Lower leg skin (tissue), 4 donors: ENCODE measurements at places on chromosomes 6 and 20. TPM values are rescaled to one million over a fixed set of nuclear protein-coding genes. Genes with fewer than 3 reads are reported as not detected.

DNA sequence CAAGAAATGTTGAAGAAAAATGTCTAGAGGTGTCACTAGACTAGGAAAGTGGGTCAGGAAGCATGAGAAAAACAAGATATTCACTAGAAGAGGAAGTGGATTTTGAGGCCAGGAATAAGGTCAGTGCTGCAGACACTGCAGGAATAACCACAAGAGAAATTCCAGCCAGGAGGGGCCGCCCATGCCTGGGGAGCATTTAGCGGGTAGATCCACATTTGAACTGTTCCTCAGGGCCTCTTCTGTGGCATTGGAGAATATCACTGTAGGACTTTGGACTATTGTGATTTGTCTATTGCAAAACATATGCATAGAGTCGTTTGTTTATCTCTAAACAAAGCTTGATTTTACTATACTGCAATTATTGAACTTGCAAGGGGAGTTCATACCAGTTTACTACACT lies 49.6 kb upstream of the CCDC28A start:
- no peak for DNase-seq

The SLC25A27 gene
- 17.0 TPM for total RNA-seq

DNA sequence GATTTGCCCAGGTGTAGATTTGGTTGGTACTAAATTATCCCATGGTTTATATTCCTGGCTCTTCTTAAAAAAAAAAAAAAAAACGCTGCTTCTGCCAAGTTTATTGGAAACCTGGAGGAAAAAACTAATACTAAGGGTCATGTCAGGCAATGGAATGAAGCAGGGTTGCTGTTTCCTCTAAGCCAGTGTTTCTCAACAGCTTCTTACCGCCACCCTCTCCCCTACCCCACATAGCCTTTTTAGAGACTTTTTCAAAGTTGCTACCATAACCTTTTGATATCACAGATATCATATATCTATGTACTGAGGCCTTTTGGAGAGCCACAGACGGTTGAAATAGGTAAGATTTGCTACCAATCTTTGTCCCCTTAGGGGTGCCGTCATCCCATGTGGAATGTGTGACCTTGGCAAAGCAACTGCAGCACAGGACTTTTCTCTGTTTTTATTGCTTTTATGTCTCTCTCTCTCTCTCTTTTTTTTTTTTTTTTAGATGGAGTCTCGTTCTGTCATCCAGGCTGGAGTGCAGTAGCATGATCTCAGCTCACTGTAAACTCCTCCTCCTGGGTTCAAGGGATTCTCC lies 35.0 kb downstream of the SYTL3 start:
- no peak for DNase-seq

- DNase-seq: no peak
These were observed 5.2 kb downstream of the SYTL3 start for GRCh38 chr6:158654960-158655489.

GRCh38 chr6:169425628-169426370 lies 172.2 kb upstream of the THBS2 start:
- DNase-seq: no peak

GRCh38 chr6:128827675-128828464 lies 55.1 kb upstream of the LAMA2 start:
- no peak for DNase-seq

- DNase-seq: peak; percentile 99
These were observed at the start of gene TBCC for GRCh38 chr6:42745640-42746462. TSS of gene TBCC (minus strand) at chr6:42746103. CDS start at chr6:42746073, 30 bp downstream.

GRCh38 chr6:113859349-113860180 lies 2.4 kb downstream of the MARCKS start:
- no peak for DNase-seq

The EPB41L2 gene
- total RNA-seq: 17.7 TPM

The LAMA2 gene
- 24.0 TPM for total RNA-seq

DNA sequence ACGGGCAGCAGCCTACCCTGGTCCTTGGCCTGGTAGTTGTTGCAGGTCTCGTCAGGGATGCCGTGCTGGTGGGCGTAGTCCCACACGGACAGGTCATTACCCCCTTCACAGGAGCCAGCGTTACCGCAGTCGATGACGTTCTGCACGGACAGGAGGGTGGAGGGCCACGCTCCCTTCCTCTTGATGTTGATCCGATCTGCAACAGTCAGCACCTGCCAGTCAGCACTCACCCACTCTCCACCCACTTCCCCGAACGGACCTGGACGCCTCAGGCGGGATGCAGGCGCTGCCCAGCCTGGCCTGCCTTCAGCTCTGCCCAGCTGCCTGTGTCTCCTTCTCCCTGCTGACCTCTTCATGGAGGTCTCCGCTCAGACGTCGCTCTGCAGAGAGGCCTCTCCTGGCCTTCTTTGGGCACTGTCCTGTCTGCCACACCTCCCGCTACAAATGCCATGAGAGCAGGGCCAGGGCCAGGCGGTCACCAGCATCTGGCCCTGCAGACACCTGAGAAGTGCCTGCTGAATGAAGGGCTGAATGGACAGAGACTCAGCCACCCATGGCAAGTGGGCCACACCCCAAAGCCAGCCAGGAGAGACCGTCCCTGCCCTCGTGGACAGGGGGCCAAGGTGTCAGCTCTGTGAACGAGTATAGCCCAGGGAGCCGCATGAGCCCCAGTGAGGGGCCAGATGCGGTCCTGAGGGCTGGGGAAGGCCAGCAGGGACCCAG lies 5.4 kb downstream of the CTSZ start:
- DNase-seq: no peak

- DNase-seq: no peak
These were observed 190.2 kb downstream of the COL9A1 start for GRCh38 chr6:70112716-70113115.

The ADTRP gene
- 30.1 TPM for total RNA-seq

The WFDC5 gene
- 533 TPM for total RNA-seq

GRCh38 chr6:132526461-132526860 lies 11.6 kb upstream of the TAAR9 start:
- no peak for DNase-seq

GRCh38 chr6:146545581-146545980 lies 1.9 kb downstream of the RAB32 start:
- DNase-seq: no peak

- DNase-seq: no peak
These were observed 22.4 kb downstream of the SYNJ2 start for GRCh38 chr6:158003910-158004700.

GRCh38 chr6:9521152-9521530 lies 893.7 kb downstream of the TFAP2A start:
- no peak for DNase-seq

DNA sequence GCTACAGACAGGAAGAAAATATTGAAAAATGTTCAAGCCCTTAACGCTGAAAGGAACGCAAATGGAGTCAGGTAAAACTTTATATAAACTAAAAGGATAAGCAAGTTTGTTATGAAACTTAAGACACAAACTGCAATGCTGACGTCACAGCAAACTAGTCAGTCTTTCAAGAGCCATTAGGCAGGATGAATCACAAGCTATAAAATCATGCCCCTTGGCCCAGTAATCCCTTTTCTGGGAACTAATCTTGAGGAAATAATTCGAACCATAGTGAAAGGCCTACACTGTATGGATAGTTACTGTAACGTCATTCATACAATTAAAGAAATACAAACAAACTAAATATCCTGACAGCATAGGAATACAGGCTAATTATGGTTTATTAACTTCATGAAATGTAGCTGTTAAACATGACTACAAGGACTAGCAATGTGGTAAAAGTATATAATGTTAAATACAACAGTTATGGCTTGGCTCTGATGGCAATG lies 42.7 kb upstream of the HINT3 start:
- DNase-seq: peak; percentile 36

GRCh38 chr6:168148231-168148849 lies 69.3 kb upstream of the FRMD1 start:
- DNase-seq: peak; percentile 42

- DNase-seq: no peak
These were observed 519 bp downstream of the MTRF1L start for GRCh38 chr6:153001767-153002612.

DNA sequence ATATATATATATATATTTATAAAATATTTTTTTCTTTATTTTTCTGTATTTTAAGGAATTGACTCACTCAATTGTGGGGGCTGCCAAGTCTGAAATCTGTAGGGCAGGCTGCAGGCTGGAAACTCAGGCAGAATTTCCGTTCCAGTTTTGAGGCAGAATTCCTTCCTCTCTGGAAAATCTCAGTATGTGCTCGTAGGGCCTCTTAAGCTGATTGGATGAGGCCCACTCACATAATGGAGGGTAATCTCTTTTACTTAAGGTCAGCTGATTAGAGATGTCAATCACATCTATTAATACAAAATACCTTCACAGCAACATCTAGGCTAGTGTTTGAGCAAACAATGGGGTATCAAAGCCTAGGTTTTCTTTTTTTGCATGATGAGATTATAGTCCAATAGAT lies 244.7 kb upstream of the RNF24 start:
- DNase-seq: no peak

The TFAP2A gene
- total RNA-seq: 63.5 TPM

DNA sequence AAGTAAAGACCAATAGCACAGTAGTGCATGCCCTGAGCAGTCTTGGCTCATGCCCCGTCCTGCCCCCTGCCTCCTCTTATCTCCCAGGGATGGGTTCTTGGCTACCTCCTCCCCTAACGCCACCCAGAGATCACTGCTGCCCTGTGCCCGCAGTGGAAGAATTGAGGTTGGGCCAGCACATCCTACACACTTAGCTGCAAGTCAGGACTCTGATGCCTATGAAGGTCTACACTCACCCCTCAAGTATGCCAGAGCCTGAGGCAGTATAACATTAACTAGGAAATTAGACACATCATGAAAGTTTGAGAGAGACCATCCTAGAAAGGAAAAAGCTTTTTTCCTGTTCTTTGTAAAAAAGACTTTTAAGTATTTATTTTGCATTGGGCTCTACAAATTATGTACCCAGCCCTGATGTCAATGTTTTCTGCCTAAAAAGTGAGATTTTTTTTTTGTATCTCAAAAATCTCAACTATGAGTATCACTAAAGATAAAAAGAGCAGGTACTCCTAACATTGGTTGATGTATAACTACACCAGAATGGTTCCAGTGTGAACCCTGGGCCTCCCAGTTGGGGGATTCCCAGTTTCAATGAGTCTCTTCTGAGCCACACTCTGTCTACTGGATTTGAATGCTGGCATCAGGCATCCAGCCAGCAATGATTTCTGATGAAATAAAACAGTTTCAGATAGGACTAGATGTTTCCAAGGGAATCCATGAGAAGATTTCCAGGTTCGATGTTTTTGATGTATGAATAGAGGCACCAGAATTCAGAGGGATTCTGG lies 115.4 kb downstream of the ISM1 start:
- no peak for DNase-seq

The NR2E1 gene
- total RNA-seq: not detected

DNA sequence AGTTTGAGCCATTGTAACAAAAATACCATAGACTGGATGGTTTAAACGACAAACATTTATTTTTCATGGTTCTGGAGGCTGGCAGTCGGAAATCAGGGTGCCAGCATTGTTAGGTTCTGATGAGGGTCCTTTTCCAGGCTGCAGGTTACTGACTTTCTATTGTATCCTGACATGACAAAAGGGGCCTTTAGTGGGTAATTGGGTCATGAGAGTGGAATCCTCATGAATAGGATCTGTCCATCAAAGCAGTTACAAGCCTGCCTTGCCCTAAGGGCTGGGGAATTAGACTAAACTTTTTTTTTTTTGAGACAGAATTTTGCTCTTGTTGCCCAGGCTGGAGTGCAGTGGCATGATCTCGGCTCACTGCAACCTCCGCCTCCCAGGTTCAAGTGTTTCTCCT lies 347.9 kb upstream of the TSHZ2 start:
- DNase-seq: no peak

DNA sequence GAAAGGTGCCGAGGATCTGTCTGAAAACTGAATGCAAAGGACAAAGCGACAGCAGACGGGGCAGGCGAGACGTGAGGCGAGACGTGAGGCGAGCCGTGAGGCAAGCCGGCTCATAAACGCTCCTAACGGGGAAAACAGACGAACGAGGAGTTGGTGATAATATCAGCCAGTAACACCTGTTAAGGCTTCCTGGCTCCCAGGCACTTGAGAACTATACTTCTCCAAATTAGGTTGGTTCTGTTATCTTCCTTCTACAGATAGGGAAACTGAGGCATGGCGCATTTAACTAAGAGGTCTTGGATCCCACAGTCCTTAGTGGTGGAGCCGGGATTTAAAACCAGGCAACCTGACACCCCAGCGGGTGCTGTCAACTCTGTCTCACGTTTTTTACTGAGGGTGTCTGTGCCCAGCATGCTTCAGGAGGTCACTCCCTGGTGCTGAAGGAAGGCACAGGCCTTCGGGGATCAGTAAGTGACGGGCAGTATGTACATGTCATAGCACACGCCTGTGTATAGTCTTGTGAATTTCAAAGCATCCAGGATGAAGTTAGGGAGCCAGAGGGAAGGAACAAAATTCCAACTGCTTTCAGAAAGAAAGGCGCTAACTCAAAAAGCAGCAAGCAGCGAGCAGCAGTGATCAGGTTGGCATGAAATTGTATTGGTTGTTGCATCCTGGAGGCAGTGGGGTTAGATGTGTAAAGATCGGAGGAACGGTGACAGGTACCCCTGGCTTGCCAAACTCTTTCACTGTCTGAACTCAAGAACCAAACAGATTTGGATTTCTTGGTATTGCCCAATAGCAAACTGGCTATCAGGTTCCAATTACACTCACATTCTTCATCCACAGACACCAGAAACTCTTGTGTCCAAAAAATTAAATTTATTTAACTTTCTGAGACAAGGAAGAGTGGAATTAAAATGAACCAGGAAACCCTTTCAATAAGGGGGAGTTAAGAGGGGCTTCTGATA lies 318.7 kb downstream of the THBS2 start:
- peak; percentile 56 for DNase-seq

The ECT2L gene
- 0.08 TPM for total RNA-seq

GRCh38 chr6:71459162-71459561 lies 170.6 kb downstream of the OGFRL1 start:
- no peak for DNase-seq

DNA sequence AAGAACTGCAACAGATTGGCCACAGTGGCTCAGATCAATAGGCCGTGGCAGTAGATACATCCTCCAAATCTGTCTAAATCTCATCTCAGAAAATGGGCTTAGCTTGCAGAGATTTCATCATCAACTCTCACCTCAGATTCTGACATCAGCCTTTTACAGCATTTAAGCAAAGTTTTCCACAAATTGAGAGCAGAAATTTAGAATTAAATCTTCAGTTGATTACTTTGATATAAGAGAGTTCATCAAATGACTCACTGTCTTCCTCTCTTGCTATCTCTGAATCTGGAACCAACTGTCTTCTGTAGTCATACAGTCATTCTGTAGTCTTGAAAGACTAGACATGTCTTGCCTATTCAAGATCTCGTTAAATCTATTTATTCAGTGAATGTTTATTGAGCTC lies 45.2 kb upstream of the CTAGE9 start:
- no peak for DNase-seq

GRCh38 chr20:527571-527886 lies 16.1 kb downstream of the CSNK2A1 start:
- no peak for DNase-seq

- DNase-seq: no peak
These were observed 37.2 kb upstream of the TFB1M start for GRCh38 chr6:155351273-155352129.

DNA sequence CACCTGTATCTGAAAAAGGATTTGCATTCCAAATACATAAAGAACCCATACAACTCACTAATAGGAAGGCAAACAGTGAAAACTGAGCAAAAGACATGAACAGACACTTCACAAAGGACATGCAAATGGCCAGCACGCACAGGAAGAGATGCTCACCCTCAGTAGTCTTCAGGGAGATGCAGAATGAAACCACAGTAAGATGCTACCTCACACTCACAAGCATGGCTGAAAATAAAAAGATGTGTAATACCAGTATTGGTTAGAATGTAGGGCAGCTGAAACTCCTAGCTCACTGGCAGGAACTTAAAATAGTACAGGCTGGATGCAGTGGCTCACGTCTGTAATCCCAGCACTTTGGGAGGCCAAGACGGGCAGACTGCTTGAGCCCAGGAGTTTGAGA lies 64.6 kb downstream of the SNX5 start:
- no peak for DNase-seq
